ENCODE measurements at places on chromosomes 12 and 14.

GRCh38 chr14:32307881-32308582 is 21.1 kb upstream of the AKAP6 start:
- DNase-seq = no peak

DNA sequence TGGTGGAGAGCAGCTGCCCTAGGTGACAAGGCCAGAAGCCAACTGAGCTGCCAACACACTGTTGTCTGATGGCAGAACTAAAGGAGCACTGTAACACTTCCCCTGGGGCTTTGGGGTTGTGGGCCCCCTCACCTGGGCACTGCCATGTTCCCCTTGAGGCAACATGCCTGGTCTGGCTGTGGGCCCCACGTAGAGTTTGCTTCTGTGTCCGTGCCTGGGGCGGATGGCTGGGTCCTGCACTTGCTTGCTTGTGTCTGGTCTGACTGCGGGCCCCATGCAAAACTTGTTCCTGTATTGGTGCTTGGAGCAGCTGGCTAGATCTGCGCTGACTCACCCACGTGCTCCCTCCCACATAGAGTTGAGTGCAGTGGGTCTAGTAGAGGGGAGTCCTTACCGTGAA is 78.4 kb downstream of the MNAT1 start:
- DNase-seq = no peak

DNA sequence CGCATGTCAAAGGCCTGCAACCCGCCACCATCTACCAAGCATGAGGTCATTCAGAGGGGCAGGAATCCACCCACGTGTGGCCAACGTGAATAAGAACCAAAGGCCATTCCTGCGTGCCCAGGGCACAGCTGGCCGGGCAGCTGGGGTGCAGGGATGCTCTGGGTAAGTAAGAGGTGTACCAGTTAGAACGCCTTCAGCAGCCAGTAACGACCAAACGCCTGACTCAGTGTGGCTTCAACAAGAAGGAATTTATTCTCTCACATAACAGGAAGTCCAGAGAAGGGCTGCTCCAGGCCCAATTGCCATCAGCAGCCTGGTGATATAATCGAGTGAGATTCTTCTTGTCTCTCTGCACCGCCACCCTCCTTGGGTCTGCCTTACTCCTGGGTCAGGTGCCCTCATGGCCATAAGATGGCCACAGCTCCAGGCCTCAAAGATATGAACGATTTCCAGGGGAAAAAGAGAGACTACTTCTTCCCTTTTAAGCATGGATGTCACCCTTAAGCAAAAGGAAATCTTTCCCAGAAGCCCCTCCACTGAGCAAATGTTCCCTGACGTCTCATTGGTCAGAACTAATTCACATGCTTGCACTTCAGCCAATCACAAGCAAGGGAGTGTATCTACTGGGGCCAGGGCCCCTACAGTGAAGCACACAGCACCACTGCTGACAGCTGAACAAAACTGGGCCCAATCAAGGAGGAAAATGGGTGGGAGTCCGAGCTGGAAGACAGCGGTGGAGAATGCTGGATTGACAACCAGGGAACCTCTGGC is 7.3 kb downstream of the TTC7B start:
- no peak for DNase-seq

DNA sequence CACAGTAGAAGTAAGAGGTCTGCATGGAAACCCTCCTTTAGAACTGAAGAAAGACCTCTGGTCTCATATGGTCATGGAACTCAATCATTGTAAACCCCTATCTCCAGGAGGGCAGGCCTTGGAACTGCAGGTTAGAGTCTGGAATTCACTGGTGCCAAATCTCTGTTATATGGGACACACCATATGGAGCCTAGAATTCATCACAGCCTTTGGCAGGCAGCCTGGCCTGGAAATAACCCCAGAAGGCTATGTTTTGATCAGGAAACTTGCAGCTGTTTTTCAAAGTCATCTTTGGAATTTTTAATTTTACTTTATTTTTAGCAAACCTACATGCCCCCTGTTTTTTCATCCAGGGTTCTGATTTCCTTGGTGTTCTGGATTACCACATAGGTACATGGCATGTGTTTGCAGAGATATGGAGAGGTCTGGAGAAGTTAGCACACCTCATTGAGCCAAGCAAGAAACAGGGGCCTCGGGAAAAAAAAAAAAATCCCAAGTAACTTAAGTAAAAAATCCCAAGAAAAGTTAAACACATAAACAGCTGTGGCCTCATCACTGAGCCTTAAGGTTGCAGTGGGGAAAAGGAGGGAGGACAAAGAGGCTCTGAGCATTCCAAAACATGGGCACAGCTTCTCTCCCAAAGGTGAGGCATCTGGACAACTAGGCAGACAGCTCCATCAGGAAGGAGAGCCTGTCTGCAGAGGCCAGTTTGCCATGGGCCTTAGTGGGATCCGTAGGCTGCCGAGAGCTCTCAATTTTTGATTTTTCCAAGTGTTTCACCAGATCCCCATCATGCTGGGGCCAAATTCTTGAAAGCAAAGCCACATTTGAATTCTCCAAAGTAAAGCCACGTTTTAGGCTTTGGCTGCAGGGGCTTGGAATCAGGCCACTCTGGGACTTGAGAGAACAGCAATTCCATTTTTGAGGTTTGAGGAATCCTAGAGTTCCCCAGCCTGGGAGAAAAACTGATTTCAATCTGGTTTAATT is 339.6 kb upstream of the TBX3 start:
- no peak for DNase-seq

DNA sequence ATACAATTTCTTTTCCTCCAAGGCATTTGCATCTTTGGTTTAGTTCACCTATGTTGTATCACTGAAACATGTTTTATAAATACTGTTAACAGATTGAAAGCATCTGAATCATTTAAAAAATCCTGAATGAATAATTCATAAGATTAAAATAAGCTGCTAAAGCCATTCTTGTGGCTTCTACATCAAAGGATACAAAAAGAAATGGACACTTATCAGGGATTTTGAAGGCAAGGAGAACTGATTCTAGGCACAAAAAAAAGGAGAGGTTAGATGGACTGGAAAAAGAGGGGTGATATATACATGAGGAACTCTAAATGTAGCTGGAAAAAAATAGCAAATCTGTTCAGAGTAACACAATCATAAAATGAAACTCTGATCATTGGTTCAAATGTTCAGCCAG is 5.8 kb upstream of the OVCH1 start:
- no peak for DNase-seq

- no peak for DNase-seq
Observed at GRCh38 chr12:23028158-23028802, 403.3 kb downstream of the ETNK1 start.

GRCh38 chr14:70013271-70013873 is 134.2 kb downstream of the SMOC1 start:
- no peak for DNase-seq

- no peak for DNase-seq
Observed at GRCh38 chr12:644818-645552, 18.3 kb downstream of the NINJ2 start.

- no peak for DNase-seq
Observed at GRCh38 chr12:111274777-111275176, 94.1 kb downstream of the PHETA1 start.

GRCh38 chr12:29547864-29548263 is 50.4 kb upstream of the OVCH1 start:
- DNase-seq = no peak

DNA sequence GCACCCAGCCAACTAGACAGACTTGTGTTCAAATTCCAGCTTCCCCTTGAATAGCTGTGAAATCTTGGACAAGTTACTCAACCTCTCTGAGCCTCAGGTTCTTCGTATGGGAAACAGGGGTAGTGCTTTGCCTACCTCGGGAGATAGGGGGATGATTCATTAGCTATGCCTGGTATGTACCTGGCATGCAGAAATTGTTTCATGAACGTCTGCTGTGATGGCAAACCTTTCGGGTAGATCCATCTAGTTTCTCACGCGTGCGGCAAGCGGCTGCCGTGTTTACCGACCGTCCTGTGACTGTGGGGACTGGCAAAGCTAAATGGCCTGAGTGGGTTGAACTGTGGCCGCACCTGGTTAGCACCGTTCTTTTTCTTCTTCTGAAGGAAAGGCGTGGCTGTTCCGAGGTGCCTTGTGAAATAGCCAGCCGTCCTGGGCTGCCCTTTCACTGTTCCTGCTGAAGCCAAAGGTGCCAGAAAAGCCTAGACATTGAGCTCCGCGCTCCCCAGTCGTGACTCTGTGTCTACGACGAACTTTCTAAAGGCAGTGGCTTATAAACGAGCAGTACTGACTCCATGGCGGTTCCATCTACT is 40.6 kb upstream of the MED13L start:
- no peak for DNase-seq

- DNase-seq = no peak
Observed at GRCh38 chr12:23950775-23951451, 1.4 kb upstream of the SOX5 start.

- DNase-seq = no peak
Observed at GRCh38 chr12:116122628-116123027, 154.9 kb downstream of the MED13L start.

GRCh38 chr14:105005929-105006830 is 14.7 kb downstream of the CDCA4 start:
- DNase-seq = no peak

DNA sequence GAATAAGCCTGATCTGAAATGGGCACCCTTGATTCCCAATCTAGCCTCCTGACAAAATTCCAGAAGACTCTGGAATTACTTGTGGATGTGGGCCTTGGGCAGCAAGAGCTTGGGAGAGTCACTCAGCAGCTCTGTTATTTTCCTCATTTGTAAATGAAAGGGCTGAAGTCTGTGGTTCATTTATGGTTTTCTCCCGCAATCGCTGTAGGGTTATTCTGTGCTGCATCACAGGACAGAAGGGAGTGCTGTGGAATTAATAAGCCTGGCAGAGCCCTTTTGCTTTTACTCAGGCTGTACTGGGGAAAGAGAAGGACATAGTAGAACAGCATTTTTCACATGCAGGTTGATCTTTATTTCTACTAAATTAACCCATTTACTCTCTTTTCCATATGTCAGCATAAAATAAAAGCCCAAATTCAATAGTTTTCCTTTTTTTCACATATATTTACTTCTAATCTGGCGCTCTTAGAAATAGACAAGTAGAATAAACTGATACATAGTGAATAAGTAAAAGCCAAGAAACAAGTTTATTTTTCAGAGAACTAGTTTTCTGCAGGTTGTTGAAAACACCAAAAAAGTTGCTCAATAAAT is 49.2 kb downstream of the DUSP16 start:
- DNase-seq = no peak

DNA sequence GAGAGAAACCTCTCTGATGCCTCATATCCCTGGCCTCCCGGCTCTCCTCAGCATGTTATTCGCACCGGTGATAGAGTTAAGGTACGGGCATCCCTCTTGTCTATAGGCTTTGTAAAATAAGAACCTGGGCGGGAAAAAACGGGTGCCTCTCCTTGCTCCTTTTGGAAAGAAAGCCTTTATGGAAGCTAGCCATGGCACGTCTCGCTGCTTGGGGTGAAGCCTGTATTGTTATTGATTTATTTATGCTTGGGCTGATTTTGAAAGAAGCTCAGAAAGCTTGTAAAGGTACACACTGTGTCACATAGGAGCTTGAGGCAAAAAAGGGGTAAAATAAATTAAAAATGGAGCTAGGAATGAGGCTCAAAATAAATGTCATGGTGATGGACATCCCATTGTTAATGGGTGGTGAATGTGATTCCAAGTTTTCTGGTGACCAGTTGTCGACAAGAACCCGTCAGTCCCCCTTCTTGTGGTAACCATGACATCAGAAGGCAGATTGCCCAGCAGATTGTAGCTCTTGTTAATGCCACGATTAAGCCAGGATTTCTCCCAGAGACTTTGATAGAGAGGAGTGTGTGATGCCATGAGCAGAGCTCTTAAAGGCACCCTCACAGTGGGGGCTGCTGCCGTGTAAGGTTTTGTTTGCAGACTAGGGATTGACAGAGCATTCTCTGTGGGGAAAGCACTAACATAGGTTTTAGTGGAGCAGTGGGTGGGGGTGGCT is 50.4 kb upstream of the ASPG start:
- no peak for DNase-seq

GRCh38 chr14:96579855-96580254 is 77.7 kb downstream of the PAPOLA start:
- DNase-seq = no peak

DNA sequence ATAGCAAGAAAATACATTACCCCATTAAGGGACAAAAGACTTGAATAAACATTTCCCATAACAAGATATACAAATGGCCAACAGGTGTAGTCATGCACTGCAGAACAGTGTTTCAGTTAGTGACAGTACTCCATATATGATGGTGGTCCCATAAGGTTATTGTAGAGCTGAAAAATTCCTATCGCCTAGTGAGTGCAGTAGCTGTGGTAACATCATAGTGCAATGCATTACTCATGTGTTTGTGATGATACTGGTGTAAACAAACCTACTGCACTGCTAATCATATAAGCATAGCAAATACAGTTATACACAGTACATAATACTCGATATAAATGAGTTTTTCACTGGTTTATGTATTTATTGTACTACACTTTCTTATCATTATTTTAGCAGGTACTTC is 168.7 kb downstream of the C12orf75 start:
- no peak for DNase-seq

GRCh38 chr14:97407701-97408407 is 610.7 kb downstream of the VRK1 start:
- DNase-seq = no peak

- no peak for DNase-seq
Observed at GRCh38 chr12:103833095-103833775, 7.8 kb downstream of the NT5DC3 start.

DNA sequence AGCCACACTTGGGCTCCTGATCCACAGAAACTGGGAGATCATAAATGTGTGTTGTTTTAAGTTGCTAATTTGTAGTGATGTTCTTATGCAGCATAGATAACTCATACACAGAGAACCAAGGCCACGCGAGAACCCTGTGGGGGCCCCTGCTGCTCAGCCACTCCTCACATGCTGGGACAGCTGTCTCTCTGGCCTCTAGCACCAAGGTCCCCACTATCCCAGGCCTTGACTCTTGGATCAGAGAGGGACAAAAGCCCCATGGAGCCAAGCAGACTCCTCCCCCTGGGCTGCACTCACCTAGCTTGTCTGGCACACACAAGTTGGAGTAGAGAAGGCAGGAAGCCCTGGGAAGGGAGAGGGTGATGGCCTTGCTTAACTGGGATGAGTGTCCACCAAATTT is 11.3 kb downstream of the PLD4 start:
- DNase-seq = no peak

GRCh38 chr12:108004319-108004718 is 124.8 kb upstream of the WSCD2 start:
- DNase-seq = no peak

GRCh38 chr12:32353540-32353939 is 45.8 kb upstream of the FGD4 start:
- no peak for DNase-seq

DNA sequence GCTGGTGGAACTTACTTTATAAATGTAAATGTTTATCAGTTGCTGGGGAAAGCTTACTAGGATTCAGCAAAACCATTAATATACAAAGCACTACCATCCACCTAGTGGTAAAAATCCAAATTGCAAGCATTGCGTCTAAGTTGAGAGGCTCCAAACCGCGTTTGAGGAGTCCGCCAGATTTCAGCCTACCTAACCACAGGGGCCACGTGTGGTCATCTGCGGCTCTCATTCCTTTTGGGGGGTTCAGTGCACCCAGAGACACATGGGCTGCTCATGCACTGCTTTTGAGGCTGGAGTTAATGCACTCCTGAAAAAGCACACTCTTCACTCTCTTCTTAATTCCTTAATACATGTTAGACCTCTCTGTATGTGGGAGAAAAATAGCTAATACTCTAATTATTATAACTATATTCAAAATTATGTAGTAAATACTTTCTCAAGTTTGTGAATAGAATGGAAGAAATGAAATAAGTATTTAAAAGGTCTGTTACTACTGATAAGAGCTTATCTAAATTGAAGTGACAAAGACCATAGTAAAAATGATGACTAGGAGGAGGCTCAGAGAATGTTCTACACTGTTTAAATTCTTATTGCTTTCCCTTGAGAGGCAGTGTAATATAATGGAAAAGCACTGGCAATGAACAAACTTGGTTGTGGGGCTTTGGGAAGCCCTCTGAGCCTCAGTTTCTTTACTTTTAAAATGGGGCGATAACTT is 41.4 kb upstream of the MANSC4 start:
- DNase-seq = no peak
